Stimulated activated CD8-positive, alpha-beta memory T cell treated with anti-CD3 and anti-CD28 coated beads, Interleukin-15, amount 100 ng/mL, for 24 hours (primary cell): ENCODE measurements at places on chromosomes 4 and X.

- DNase-seq = no peak
Measured at GRCh38 chr4:8478801-8479744, 38.5 kb downstream of the TRMT44 start.

DNA sequence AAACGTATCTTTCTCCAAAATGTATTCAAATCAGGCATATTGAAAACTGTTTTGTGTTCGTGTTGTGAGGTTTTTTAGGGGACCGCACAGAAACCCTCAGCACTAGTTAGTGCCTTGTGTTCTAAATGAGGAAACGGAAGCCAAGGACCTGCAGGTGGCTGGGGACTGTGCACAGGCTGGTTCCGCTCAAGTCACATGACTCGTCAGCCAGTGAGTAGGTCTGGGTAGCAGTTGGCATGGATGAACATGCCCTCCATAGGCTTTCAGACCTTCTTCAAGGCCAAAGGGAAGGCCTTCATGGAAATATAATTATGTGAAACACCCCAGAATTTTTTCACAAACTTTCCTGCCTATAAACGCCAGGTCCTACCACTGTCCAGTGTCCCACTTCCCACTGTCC is 1.3 kb upstream of the F11 start:
- DNase-seq = no peak

GRCh38 chrX:94932278-94932965 is 1258.4 kb downstream of the FAM133A start:
- no peak for DNase-seq

DNA sequence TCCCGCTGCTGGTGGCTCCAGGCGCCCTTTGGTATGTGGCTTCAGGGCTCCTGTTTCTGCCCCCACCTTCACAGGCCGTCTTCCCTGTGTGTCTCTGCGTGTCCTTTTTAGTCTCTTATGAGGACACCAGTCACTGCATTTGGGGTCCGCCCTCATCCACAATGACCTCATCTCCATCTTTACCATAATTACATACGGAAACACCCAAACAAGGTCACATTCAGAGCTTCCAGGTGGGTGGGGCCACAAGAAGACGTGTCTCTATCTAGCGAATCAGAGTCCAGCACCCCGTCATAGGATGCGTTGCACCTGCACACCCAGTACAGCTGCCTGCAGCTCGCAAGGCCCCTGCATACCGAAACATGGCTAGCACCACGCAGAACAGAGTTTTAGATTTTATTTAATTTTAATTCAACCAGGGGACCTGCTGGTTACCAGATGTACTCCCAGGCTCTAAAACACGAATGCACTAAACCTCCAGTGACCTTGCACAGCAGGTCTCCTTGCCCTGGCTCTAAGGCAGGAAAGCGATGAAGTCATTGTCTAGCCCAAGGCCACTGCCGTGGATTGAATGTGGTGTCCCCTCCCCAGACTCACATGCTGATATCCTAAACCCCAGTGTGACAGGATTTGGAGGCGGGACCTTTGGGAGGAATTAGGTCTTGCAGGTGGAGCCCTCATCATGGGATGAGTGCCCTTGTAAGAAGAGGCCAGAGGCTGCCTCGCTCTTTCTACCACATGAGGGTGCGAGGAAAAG is 30.3 kb downstream of the ABLIM2 start:
- no peak for DNase-seq

GRCh38 chr4:146333895-146334262 is 119.5 kb downstream of the REELD1 start:
- DNase-seq = no peak

DNA sequence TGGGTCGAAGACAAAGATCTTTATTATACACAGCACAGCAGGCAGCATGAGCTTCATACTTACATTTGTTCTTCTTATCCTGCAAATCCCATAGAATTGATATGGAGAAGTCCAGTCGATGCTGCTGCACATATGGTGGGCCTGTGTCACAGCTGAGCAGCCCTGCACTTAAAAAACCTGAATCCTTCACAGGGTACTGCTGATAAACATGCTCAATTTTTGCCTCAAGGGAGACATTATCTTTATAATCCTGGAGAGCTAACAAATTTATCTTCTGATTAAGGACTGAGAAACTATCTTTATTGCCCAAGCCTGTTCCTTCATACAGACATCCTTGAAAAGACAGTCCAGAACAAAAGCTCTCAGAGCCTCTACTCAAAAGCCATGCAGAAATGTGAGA is 434.4 kb upstream of the FAM47C start:
- DNase-seq = no peak

GRCh38 chr4:145703850-145704497 is 24.0 kb downstream of the C4orf51 start:
- no peak for DNase-seq

GRCh38 chr4:576245-576821 is at the start of gene TMEM271:
TSS of gene TMEM271 (minus strand) at chr4:576295. CDS start at chr4:576062, 233 bp downstream.
- no peak for DNase-seq

DNA sequence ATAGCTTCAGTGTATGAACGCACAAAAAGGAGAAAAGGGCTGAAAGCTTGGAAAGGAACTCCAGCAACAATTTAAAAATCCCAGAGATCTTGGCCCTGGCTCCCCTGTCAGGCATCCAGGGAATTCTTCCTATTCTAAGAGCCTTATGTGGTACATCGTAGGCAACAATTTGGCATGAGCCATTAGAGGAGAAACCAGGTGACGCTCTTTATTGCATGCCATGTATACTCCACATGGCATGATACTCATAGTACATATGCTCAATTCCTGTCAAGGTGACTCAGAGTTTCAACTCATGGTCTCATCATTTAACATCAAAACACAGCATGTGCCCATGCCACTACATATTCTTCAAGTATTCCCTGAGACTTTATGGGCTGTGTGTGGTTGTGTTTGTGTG is 191.3 kb downstream of the OR13H1 start:
- DNase-seq = no peak

DNA sequence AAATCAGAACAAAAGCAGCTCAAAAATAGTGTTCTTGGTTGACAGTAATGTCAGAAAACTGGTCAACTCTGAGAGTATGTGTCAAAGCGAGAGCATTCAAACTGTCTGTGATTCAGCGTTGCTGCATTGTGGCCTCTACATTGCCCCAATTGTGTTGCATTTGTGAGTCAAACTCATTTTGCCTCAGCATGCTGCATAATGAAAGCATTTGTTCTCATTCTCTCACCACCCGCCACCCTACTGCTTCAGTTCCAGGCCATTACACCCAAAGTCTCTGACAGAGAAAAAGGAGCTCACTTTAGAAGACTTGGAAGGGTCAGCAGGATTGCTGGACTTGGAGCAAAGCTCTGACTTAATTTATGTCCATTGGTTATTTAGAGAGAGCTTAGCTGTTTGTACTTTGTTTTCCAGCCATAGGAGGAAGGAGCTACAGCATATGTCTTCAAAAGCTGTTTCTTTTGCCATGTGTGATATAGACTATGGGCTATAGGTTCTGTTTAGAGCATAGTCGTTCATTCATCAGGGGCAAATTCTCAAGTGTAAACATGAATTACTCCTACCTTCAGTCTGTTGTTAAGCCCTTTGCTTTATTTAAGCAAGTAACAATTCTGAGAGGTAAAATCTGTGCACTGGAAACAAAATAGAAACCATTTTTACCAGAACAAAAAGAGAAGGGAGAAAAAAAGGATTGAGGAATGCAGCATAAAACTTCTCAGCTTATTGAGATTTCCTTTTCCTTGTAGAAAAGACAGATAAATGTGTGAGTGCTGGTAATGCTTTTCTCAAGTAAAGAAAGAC is 153.4 kb upstream of the ANK2 start:
- no peak for DNase-seq

DNA sequence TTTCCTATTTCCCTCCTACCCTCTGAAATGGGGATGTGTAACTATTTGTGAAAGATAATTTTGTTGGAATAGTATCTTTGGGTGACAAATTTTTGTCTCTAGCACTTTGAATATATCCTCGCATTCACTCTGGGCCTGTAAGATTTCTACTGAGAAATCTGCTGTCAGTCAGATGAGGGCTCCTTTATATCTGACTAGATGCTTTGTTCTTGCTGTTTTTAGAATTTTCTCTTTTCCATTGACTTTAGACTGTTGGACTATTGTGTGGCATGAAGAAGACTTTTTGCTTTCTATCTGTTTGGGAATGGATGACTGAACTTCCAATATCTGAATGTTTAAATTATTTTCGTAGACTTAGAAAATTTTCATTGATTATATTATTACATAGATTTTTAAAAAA is 54.2 kb upstream of the GRID2 start:
- DNase-seq = no peak

DNA sequence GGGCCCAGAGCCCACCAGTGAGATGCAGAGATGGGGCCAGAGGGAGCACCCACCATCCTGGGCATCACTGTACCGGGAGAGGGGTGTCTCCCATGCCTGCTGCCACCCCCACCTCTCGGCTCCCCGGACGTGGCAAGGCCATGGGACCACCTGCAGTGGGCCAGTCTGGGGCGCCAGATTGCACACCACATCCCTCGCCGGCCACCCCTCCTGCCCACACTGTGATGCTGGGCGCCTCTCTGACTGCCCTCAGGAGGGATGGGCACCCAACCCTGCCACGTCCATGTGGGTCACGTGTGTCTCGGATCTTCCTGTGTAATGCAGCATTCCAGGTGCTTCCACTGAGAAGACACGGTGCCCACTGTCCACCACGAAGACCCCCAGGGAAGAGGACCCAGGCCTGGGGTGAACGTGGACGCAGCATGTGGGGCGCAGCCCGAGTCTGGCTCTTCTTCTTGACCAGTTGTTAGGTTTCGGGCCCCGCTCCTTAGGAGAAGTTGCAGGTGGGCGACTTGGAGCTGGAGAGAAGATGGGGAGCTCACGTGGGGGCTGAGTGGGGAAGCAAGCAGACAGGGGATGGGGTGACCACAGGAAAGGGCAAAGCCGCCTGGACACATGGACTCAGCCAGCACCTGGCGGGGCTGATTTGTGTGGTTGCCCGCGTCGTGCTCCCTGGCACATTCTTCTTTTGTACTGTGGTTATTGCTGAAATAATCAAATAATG is 47.7 kb downstream of the ZFYVE28 start:
- DNase-seq = no peak

- no peak for DNase-seq
Measured at GRCh38 chrX:17656035-17656418, 81.3 kb upstream of the SCML1 start.

GRCh38 chrX:77442728-77443127 is 4.5 kb upstream of the FGF16 start:
- DNase-seq = no peak

DNA sequence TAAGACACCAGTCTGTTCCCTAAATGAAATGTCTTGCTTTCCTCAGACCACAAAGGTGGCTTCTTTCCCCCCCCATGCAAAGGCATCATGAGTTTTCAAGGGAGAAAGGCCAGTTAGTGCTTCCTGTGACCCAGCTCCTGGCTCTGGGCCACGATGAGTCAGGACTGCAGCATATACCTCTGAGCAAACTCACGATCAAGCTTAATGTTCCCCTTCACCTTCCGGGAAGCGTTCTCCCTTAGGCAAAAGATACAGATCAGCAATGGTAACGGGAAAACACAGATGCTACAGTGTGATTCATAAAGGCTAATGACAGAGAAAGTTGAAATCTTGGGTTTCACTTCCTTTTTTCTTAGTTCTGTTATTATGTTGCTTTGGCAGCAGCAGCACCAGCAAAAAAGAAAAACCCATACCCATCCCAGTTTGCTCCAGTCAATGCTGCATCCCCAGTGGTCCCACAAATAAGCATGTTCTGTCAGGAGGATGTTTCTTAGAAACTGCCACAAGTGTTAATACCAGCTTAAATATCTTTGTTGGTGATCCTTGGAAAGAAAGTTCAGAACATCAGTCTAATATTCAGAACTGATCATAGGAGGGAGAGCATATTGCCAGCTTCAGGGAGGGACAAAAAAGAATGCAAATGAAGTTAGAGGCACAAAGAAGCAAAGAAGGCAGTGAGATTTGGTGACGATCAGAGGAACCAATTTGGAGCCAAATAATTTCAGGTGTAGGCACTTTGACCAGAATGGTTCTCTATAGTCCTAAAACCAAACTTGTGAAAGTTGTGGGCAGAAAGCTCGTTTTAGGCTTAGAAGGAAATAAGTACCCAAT is 41.2 kb downstream of the LONRF3 start:
- DNase-seq = peak; percentile 1

- no peak for DNase-seq
Measured at GRCh38 chr4:37981425-37981824, 21.2 kb downstream of the PTTG2 start.

- no peak for DNase-seq
Measured at GRCh38 chr4:108049406-108049805, 59.7 kb downstream of the HADH start.

DNA sequence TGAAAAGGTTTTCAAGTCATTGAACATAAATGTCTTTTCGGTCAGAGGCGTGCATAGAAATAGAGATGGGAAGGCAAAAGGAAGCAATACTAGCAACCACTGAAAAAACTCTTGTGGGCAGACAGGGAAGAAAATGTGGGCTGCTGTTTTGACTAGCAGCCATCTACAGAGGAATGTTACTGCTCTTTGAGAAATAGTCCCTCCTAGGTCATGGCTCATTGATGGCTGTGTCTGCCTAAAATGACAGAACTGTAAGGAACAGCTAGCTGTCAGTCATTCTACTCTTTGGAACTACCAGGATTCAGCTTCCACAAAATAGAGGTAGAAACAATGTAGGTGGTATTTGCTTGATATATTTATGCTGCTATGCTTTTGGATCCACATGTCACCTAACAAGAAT is 26.9 kb upstream of the TMPRSS11B start:
- DNase-seq = no peak

GRCh38 chrX:47093248-47093647 is 15.0 kb downstream of the RGN start:
- no peak for DNase-seq

GRCh38 chr4:123356921-123357320 is 39.7 kb upstream of the SPRY1 start:
- DNase-seq = no peak

GRCh38 chrX:151828439-151829080 is 84.1 kb upstream of the MAGEA4 start:
- DNase-seq = no peak

- DNase-seq = no peak
Measured at GRCh38 chr4:87005690-87006425, 71.0 kb downstream of the AFF1 start.

DNA sequence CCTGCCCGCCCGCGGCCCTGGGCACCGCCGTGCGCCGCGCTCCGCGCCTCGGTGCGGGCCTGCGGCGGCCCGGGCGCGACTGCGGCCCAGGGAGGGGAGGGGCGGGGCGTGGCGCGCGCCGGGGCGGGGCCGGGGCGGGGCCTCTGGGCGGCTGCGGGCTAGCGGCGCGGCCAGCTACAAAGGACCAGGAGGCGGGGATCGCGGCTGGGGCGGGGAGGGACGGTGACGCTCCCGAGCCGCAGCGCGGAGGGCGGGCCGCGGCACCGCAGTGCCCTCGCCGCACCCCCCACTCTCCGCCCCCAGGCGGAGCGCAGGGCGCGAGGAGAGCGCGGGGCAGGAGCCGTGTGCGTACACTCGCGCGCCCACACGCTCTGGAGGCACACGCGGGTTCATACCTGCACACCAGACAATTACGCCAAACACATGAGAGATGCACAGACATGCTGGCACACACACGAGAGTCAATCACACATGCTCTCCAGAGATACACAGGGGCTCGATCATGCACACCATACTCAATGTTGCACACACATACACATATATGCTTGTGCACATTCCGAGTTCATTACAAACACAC is at the start of gene CRMP1:
Gene CRMP1, minus strand, starts transcription at position 83 of the 577 bp plus-strand sequence. CDS start 117 bp downstream, outside the sequence.
- no peak for DNase-seq
